ENCODE measurements at places on chromosomes 16 and 17.
A peak's percentile ranks its signal among the peaks of the same experiment; 100 is the strongest.

DNA sequence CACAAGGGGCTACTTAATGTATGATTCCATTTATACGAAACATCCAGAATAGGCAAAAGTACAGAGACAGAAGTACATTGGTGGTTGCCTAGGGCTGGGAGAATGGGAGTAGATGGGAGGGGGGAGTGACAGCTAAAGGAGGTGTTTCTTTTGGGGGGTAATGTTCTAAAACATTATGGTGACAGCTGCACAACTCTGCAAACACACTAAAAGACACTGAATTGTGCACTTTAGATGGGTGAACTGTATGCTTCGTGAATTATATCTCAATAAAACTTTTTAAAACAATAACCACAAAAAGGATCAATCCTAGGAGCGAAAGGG is 661 bp downstream of the LYRM9 start:
- DNase-seq: no peak

- DNase-seq: no peak
Measured at GRCh38 chr16:4260360-4260759, 12.5 kb downstream of the TFAP4 start.

- no peak for DNase-seq
Measured at GRCh38 chr17:66412857-66413558, 110.6 kb downstream of the PRKCA start.

GRCh38 chr16:55367866-55368603 is 44.0 kb downstream of the IRX6 start:
- DNase-seq: no peak

DNA sequence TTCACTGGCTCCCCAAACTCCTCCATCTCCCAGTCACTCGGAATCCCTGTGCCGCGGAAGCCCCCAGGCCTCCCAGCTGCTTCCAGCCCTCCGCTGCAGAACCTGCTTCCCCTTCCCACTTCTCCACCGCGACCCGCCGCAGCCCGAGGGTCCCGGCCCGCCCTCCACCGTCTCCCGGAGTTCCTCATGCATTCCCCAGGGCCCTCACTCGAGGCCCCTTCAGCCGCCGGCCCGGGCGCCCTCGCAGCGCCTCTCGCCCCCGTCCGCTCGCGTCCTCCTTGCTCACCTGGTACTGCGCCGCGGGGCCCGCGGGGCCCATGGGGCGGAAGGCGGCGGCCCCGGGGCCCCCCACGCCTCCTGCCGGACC is 329 bp downstream of the SMARCD2 start:
- DNase-seq: peak; percentile 60

DNA sequence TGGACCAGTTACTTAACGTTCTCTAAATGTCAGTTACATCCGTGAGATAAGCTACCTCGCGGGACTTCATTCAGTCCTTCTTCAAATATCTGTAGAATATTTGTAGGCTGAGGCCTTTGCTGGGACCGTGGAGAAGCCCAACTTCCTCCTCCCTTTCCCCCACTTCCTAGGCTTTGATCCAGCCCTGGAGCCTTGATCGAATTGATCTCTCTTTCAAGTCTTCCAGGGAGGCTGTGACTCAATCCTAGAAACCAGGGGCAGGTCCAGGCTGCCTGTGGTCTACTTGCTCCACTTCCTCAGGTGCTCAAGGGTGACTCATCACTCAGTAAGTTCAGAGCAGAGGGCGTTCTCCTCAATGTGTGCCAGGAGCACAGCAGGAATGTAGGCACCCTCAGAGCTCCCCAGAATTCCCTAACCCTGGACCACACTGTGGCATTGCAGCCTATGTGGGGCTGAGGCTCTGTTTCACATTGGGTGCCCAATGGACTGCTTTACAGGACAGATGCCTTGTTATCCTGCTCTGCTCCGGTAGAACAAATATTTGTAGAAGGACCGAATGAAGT is 11.2 kb upstream of the CEP20 start:
- peak; percentile 62 for DNase-seq

- DNase-seq: no peak
Measured at GRCh38 chr17:3814361-3814760, 13.4 kb upstream of the ITGAE start.

DNA sequence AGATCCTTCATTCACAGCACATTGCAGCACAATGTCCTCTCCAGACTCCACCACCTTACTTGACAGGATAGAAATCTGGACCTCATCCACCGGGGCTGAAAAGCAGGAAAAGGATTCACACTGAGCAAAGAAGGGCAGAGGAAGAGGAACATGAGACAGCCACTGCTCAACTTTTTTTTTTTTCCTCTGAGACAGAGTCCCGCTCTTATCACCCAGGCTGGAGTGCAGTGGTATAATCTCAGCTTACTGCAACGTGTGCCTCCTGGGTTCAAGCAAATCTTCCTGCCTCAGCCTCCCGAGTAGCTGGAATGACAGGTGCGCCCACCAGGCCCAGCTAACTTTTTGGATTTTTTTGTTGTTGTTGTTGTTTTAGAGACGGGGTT is 34.4 kb downstream of the PECAM1 start:
- no peak for DNase-seq

DNA sequence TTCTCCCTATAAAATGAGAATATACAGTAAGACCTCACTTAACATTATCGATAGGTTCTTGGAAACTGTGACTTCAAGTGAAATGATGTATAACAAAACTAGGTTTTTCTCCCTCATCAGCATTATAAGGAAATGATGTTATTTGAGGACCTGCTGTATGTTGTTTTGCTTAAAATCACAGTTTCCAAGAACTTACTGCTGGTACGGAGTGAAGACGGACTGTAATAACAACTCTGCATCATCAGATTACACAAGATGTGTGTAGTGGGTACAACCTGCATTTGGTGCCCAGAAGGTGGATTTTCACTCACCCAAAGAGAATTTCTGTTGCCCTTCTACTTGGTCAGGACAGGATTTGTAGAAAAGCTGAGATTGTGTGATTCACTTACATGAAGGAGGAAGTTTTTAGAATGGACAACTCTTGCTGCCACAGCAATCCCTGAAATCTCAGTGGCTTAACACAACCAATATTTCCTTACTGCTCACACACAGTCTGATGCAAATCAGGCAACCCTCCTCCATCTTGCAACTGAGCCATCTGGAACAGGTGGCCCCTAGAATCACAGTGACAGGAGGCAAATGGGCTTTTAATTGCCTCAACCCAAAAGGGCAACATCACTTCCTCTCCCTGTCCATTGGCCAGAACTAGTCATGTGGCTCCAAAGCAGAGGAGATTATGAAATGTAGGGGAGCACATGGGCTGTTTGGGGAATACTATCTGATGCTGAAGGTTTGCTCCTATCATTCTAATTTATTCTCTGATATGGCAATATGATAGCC is 67.6 kb upstream of the CACNG5 start:
- no peak for DNase-seq

DNA sequence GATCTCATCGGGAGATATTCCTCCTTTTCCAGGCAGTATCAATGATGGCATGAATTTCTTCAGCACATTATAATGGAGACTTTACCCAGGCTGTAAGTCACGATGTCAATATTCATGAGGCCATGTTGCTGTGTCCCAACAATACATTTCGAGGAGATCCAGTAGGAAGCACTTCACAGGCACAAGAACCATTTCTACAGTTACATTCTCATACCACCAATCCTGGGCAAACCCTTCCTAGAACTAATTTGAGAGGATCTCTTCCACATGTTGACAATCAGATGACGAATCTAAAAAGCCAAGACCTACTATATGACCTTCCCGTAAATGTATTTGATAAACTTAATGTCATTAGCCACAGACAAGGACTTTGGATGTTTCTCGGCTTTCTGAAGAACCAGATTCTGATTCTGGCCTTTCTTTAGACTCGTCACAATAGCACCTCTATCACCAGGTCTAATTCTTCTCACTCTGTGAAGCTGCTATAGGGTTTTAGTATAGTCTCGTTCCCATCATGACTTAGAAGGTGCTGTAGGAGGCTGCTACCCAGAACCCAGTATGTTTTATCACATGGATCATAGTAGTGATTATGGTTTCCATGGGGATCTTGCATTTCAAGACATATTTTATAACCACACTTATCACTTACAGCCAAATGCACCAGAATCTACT is 40.2 kb downstream of the C16orf87 start:
- no peak for DNase-seq

- DNase-seq: no peak
Measured at GRCh38 chr16:23668225-23668624, 10.5 kb upstream of the PLK1 start.

GRCh38 chr17:38564254-38564837 is 41.4 kb downstream of the SRCIN1 start:
- no peak for DNase-seq

- DNase-seq: peak; percentile 37
Measured at GRCh38 chr17:3885271-3885670, 7.6 kb downstream of the CAMKK1 start.

- no peak for DNase-seq
Measured at GRCh38 chr17:56880133-56880532, 33.7 kb downstream of the TRIM25 start.

- DNase-seq: no peak
Measured at GRCh38 chr16:68230956-68231355, 5.0 kb downstream of the ESRP2 start.

DNA sequence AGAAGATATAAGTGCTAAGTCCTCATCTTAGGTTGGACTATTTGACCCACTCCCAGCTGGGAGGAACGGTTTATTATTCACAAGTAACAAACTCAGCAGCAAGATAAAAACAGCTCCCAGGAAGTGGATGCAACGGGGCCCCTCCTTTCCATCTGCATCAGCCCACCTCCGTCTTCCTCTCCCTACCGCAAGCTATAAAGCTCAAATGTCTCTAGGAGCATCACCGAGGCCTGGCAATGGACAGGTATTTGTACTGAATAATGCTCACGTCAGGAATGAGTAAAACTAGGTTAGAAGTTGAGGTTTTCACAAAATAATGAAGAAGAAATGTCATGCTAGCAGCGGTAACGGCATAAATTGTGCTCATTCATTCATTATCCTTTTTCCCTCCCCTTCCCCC is 408.7 kb upstream of the PSMD7 start:
- DNase-seq: no peak

DNA sequence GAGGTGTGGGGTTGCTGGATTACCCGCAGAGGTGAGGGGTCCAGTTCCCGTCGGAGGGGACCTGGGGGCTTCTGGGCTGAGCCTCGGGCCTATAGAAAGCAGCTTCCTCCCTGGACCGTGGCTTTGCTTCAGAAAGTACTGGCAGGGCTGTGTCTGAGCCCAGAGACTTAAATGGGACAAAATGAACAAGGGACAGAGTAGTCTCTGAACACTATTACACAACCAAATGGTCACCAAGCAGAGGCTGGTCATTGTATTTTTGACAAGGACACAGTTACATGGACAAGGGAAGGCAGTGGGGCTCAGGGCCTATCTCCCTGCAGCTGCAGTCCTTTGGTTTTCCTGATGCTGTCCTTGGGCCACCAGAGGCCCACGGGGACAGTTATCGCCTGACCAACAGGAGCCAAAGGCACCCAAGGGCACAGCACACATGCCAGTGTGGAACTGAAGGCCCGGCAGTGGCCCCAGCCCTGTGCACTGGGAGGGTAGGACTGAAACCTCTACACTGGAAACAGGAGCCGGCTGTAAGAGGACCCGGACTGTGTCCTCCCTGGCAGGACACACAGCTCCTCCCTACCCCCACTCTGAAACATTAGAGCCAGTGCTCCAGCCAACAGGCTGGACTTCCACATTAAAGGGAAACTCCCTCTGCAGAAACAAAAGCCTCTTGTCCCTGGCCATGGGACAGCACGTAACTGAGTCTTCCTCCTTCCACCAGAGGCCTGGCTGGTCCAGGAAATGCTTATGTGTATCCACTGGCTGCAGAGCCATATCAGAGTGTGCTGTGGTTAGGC is 26.0 kb upstream of the ERN1 start:
- DNase-seq: no peak

GRCh38 chr16:86939609-86940008 is 361.3 kb downstream of the FOXL1 start:
- no peak for DNase-seq

Data from SJSA1 (cell line).